ENCODE measurements at places on chromosomes 2 and 18.

DNA sequence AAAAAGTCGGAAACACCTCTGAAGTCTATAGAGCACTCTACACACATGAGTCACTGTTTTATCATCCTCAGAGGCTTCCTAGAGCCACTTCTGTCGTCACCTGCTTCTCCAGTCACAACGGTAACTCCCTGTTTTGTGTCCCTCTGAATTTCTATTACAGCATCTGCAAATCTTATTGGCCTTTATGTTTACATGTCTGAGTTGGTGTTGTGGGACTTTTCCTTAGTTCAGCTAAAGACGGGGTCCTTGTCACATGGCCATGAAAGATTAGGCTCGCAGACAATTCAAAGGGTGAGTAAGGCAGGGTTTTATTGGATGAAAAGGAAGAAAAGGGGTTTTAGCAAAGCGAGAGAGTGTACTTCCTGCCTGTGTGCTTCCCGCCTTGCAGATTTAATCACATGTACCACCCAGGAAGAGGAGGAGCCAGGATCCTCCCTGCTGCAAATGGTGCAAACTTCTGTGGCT, 185.6 kb downstream of the LPIN1 start:
- no peak for DNase-seq

DNA sequence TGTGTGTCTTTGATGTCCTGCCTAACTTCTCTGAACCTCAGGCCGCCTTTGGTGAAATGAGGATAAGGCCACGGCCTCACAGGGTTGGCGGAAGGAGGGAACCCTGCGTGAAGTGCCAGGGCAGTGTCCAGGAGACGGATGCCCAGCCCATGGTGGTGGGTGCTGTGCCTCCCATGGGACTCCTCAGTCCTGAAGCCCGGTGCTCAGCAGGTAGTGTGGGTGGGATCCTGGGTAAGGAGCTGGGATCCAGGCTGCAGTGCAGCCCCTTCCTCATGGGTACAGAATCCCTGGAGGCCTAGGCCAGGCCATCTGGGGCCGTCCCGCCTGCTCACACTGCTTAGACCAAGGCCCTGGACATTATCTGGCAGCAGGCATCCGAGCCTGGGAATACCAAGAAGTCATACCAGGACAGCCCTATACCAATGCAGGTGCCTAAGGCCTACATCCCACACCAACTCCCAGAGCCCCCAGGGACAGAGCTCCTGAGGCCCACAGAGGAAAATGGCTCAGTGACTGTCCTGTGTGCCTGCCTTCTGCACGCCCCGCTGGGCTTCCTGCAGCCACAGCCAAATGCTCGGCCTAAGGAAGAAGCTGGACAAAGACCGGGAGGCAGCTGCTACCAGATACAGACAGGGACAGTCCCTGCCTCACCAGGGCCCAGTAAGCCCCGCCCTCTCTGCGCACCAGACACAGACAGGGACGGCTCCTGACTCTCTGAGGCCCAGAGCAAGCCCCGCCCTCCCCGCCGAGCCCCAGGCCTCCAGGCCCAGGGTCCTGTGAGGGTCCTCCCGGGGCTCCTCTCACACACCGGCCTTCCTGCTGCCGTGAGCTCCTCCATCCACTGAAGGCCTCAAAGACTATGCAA, 78.0 kb downstream of the NDUFA10 start:
- peak; percentile 16 for DNase-seq

- no peak for DNase-seq
These were observed at the start of gene ESPNL for GRCh38 chr2:238100049-238100820. ESPNL (plus strand) TSS chr2:238100340; CDS start chr2:238100420, 80 bp downstream.

DNA sequence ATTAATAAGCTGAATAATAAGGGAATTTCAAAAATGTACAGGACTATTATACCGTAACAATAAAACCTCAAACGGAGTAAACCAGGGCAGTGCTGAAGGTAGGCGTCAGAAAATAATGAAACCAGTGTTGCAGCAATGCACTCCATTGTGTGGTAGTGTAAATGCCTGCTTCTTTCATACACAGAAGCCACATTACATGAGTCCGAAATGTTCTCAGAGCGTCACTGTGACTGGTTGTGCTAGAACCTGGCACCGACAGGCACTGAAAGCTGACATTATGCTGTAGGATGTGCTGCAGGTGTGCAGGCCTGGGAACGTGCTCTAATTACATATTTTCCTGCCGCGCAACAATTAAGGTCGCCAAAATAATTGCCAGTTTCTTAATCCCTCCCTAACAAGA, 53.3 kb downstream of the ZEB2 start:
- no peak for DNase-seq

DNA sequence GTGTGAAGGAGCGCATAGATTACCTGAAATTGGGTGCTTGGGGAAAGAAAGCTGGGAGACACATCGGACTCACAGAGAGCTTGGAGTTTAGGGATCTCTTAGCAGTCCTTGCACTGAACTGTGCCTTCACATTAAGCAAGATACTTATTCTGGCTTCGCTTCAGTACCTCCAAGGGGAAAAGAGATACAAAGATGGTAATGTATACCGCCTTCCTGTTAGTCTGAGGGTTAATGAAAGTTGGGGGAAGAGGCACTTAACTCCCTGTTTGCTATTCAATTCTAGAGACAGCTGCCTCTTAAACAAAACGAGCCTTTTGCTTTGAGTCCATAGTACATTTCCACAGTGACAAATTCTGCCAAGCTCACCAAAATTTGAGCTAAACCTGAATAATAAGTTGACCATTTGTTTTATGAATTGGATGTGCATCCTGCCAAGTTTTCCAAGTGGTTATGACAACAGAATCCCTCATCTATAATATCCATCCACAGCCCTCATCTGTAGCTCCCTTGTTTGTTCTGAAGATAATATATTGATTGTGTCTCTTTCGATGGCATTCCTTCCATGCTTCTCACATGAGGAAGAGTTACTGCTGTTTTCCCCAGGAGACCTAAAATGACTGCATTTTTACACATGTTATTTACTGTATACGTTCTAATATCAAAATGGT, 287.1 kb upstream of the ATP5MC3 start:
- no peak for DNase-seq

DNA sequence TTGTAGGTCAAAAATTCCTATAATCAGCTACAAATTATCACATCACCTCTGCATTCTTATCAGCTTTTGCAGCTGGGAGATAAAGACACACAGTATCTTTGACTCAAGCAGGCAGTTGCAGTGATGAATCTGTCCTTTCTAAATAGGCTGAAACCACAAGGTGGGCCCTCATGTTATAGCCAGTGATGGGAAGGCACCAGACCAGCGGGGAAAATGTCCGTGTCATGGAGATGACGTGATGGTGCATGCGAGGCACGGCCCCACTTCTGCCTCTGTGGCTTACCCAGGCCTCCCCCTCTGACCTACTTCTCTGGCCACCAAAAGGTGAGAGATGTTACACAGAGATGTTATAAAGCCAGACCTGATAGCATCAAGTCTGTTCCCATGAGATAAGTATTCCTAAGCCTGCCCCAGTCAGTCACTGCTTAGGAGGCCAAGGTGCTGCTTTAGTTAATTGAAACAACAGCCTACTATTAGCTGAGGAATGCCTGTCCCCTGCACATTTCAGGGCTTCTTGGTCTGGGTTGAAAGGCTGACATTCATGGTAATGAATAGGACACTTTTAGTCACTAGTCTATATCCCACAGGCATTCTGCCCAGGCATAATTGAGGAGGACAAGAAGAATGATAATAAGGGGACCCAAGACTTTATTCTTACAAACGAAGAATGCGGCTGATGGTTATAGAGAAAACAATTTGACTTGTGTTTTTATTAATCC, 327.9 kb downstream of the LPIN1 start:
- DNase-seq, result no peak

GRCh38 chr18:46761059-46761769, 4.4 kb upstream of the ST8SIA5 start:
- no peak for DNase-seq

DNA sequence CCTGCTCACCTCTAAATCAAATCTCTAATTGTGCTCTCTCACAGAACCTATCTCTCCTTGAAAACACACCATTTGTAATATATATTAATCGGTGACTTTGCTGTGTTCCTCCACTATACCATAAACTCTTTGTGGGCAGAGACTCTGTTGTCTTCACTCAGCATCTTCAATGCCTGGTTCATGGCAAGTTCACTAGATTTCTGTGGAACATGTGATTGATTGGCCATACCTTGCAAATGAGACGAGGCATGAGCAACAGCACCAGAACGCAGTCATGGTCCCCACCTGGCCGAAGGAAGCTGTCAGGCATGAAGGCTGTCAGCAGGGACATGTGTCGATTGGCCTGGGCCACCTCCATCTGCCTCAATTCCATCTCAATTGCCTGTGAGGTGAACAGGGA, 11.6 kb downstream of the DCTN1 start:
- DNase-seq, result no peak

- no peak for DNase-seq
These were observed 218.0 kb downstream of the DYSF start for GRCh38 chr2:71671203-71671854.

- no peak for DNase-seq
These were observed 91.4 kb downstream of the GALNT1 start for GRCh38 chr18:35672897-35673296.

DNA sequence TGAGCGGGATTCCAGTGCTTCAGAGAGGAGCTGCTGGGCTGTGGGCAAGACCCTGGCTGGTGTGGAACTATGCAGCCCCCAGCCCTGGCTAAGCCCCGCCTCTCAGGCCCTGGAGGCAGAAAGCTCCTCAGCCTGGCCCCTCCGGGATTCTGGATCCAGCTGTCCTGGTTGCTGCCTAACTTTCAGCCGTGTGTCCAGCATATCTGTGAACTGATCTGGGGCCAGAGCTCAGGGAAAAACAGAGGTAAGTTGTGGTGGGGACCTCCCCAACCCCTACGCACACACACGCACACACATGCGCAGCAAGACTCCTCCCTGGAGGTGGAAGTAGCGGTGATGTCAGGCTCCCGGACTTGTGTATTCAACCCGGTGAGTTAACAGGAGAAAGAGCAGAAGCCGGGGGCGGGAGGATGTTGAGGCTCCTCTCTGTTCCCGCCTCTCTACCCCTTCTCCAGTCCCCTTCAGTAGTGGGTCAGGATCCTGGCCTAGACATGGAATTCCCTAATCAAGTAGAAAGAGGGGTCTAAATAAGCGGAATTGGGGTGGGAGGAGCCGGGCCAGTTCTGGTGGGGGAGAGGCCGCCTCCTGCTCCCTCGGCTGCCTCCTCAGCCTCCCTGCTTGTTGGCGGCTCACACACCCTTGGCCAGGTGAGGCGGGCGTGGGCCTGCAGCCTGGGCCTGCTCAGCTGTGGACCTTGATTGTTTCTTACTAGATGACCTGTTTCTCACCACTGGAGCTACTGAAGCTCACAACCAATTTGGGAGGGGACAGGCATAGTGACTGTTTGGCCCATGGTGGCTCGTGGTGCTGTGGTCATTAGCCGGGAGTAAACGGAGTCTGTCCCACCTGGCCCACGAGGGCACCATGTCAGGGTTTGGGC, 33.4 kb downstream of the SIX2 start:
- DNase-seq, result no peak

DNA sequence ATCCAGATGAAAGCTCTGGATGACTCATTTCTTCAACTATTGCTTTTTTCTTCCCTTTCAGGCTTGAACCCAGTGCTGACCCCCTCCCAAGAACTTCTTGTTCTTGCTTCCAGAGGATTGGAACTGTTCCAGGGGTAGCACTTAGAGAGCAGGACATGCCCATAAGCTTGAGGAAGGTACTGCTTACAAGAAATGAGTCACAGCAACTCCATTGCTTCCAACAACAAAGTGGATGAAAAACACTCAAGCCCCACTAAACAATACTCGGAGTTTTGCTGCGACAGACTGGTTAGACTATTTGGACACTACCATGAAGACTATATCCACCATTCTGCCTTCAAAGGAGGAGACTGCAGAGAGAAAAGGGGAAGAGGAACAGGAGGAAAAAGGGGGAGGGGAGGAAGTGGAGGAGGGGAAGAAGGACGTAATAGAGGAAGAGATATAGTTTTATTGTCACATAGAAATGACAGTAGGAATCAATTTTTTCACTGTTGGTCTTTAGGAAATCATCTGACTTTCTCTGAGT, 1.6 kb upstream of the EPC2 start:
- DNase-seq, result no peak

GRCh38 chr2:197261808-197262226, 48.8 kb downstream of the ANKRD44 start:
- no peak for DNase-seq

DNA sequence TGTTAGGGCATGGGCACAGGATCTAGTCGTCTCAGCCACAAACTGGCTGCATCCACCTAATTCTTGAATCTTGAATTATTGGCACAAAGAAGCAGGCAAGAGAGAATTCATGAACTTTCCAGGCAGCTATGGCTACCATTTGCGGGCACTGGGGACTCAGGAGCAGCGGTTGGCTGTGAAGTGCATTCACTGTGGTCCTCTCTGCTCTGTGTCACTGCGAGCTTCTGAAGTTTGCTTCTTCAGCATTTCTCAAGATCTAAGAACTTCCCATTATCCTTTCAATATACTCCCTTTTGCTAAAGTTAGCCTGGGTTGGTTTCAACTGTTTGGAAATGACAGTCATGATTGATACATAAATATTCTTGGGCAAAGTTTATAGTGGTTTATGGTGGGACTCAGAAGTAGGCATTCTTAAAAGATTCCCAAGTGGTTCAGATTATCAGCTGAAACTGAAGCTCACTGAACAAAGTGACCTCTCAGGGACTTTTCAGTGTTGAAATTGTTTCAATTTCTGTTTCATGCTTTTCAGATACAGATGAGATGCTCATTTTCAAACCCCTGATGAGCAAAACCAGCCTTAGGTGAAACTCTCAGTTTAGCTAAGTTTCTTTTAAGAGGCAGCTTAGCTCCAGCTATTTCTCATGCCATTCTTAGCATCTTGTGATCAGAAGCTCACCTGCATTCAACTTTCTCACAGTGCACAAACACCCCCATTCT, 1258.3 kb upstream of the GYPC start:
- no peak for DNase-seq

- peak; percentile 55 for DNase-seq
These were observed 79.1 kb upstream of the ZFP36L2 start for GRCh38 chr2:43305517-43305916.

- peak; percentile 37 for DNase-seq
These were observed 288.1 kb upstream of the FIGN start for GRCh38 chr2:164023896-164024295.

GRCh38 chr2:10316860-10317259, 14.2 kb downstream of the HPCAL1 start:
- no peak for DNase-seq
